Activated CD4-positive, alpha-beta T cell treated with anti-CD3 and anti-CD28 coated beads, Interleukin-2, amount 10 ng/mL, durations not matched to agents 24 days and 14 days (primary cell): ENCODE measurements at places on chromosomes 12 and 14. TPM values are rescaled to one million over a fixed set of nuclear protein-coding genes. Genes with fewer than 3 reads are reported as not detected.

Gene IL25
- total RNA-seq, result not detected in 2 replicates

GRCh38 chr14:22391908-22392565 lies 197.0 kb downstream of the DAD1 start:
- H3K4me1 ChIP-seq, result no peaks in the 10 kb centered on the region
- no peaks in the 10 kb centered on the region for H3K27me3 ChIP-seq
- no peak for DNase-seq
- no peaks in the 10 kb centered on the region for H3K36me3 ChIP-seq
- no peak overlapping the region for H3K4me3 ChIP-seq
- H3K27ac ChIP-seq, result peak overlapping the region; percentile 48

DNA sequence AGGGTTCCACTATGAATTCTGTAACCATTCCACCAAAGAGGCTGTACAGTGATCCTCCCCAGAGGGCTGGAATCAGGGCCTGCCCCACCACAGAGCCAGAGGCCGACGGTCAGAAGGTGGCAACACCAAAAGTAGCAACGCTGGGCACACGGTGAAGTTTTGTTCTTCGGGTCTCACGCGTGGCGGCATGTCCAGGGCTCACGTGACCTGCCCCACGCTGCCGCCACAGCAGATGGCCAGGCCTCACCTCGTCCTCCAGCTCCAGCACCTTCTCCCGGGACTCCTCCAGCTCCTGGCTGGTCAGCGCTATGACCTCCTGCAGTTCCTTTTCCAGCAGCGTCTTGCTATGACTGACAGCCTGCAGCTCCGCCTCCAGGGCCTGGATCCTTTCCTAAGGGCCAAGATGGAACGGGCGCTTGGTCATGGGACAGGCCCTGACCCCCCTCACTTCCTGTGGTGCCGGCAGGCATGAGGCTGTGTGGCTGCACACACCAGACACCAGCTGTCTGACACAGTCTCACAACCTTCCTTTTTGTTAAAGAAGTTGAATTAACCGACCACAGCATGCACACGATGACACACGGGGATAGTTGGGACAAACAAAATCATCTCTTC lies 22.4 kb upstream of the ANKLE2 start:
- H3K4me3 ChIP-seq, result no peak overlapping the region
- no peak overlapping the region for H3K27ac ChIP-seq
- no peak for DNase-seq
- H3K4me1 ChIP-seq, result no peaks in the 10 kb centered on the region
- peaks cover 70% of the 10 kb centered on the region for H3K36me3 ChIP-seq
- H3K27me3 ChIP-seq, result no peaks in the 10 kb centered on the region

Gene CHGA
- not detected in 2 replicates for total RNA-seq

Gene NEUROD4
- total RNA-seq, result not detected in 2 replicates

Gene CRIP1
- 99.3 and 110 TPM in 2 replicates for total RNA-seq

GRCh38 chr12:5745251-5745888 lies 199.7 kb downstream of the ANO2 start:
- H3K27ac ChIP-seq, result no peak overlapping the region
- peaks cover 3% of the 10 kb centered on the region for H3K27me3 ChIP-seq
- H3K4me3 ChIP-seq, result no peak overlapping the region
- H3K4me1 ChIP-seq, result peaks cover 3% of the 10 kb centered on the region

DNA sequence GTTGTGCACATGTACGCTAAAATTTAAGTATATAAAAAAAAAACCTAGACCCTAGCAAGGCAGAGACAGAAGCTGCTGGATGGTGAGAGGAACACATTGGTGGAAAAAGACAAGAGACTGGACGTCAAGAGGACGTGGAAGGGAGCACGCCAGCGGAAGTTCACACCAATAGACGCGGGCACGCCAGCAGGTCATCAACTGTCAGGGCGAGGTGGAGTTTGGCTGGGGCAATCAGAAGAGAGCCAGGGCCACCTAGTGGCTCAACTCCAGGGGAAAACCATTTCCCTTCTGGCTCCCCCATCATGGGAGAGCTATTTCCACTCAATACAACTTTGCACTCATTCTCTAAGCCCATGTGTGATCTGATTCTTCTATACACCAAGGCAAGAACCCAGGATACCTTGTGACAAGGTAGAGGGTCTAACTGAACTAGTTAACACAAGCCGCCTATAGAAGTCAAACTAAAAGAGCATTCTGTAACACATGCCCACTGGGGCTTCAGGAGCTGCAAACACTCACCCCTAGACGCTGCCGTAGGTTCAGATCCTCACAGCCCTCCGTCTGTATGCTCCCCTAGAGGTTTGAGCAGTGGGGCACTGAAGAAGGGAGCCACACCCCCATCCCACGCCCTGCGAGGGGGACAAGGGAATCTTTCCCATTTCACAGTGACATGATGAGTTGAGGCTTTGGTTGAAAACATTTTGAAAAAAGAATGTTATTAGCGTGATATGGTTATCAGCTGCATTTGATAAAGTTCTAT lies 702.7 kb downstream of the TMTC2 start:
- DNase-seq, result no peak
- H3K36me3 ChIP-seq, result no peaks in the 10 kb centered on the region
- H3K4me3 ChIP-seq, result no peak overlapping the region
- H3K4me1 ChIP-seq, result no peaks in the 10 kb centered on the region

DNA sequence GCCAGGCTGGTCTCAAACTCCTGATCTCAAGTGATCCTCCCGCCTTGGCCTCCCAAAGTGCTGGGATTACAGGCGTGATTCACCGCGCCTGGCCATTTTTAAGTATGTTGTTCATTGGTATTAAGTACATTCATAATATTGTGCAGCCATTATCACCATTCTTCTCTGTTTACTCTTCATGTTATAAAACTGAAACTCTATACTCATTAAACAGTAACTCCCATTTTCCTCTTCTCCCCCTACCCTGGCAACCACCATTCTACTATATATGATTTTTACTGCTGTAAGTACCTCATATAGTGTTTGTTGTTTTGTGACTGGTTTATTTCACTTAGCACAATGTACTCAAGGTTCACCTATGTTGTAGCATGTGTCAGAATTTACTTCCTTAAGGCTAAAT lies 23.1 kb downstream of the METAP2 start:
- H3K4me1 ChIP-seq, result peaks cover 8% of the 10 kb centered on the region
- peaks cover 58% of the 10 kb centered on the region for H3K36me3 ChIP-seq
- no peak overlapping the region for H3K27ac ChIP-seq

GRCh38 chr12:119384340-119384739 lies 49.8 kb downstream of the CCDC60 start:
- no peak overlapping the region for H3K27ac ChIP-seq
- H3K36me3 ChIP-seq, result no peaks in the 10 kb centered on the region

DNA sequence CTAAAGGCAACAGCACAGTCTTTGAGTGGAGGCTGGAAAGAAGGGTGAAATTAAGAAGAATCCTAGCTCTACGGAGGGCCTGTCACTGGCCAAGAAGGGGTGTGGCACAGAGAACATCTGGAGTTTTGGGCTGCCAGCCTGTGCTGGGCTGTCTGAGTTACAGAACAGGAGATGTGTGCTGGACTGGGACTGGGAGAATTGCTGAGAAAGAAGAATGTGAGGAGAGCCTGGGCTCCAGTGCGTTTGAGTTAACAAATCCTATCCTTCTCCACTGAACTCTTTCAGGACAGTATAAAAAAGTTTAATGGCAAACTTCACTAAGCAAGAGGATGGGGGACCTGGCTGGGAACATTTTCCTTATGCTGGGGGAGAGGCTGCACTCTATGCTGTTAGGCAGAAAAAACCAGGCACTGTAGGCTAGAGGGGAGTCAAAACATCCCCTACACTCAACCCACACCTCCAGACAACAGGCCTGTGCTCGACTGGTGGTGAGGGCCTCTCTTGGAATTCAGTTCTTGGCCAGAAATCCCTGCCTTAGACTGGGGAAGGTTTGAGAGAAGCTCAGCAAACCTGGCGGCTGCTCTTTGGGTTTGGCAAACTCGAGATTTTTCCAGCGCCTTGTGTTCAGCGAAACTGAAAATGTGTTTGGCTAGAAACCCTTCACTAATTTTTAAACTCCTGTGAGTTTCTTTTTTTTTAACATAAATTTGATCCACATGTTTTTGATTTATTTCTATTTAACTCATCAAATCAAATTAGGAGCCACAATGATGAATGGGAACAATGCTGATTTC lies 217.3 kb downstream of the MON2 start:
- H3K36me3 ChIP-seq, result peaks cover 1% of the 10 kb centered on the region
- no peaks in the 10 kb centered on the region for H3K4me1 ChIP-seq
- no peak overlapping the region for H3K27ac ChIP-seq
- peaks cover 17% of the 10 kb centered on the region for H3K27me3 ChIP-seq
- no peak for DNase-seq

- peaks cover 2% of the 10 kb centered on the region for H3K36me3 ChIP-seq
- peaks cover 4% of the 10 kb centered on the region for H3K27me3 ChIP-seq
- DNase-seq, result no peak
- H3K27ac ChIP-seq, result no peak overlapping the region
- H3K4me1 ChIP-seq, result peaks cover 9% of the 10 kb centered on the region
Observed at GRCh38 chr14:70832561-70833305, 23.4 kb upstream of the MAP3K9 start.

GRCh38 chr12:56159482-56160192 lies 1.5 kb downstream of the MYL6 start:
- H3K27me3 ChIP-seq, result no peaks in the 10 kb centered on the region
- DNase-seq, result no peak
- H3K36me3 ChIP-seq, result peaks cover 69% of the 10 kb centered on the region
- H3K4me3 ChIP-seq, result peak overlapping the region; percentile 100
- H3K27ac ChIP-seq, result peak overlapping the region; percentile 94

DNA sequence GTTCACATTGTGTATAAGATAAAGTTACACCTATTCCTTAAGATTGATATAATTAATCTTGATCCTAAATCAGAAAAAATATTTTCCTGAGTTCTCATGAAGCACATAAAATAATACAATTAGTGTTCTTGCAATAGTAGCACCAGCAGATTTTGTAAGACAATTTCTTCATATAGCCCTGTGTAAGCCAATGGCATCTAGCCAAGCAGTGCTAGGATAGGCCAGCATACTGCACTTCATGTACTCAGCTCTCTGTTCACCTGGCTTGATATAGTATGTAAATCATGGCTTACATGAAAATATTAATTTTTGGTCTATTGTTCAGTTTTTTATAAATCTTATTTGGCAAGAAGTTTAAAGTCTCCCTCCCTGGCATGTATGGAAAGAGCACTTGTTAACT lies 1.9 kb downstream of the KLRF2 start:
- peaks cover 5% of the 10 kb centered on the region for H3K27me3 ChIP-seq
- no peak overlapping the region for H3K27ac ChIP-seq
- no peak overlapping the region for H3K4me3 ChIP-seq
- H3K36me3 ChIP-seq, result peaks cover 2% of the 10 kb centered on the region
- H3K4me1 ChIP-seq, result peaks cover 4% of the 10 kb centered on the region
- DNase-seq, result no peak

Gene TRHDE
- total RNA-seq, result not detected in 2 replicates

GRCh38 chr12:76636121-76636692 lies 76.6 kb upstream of the OSBPL8 start:
- H3K36me3 ChIP-seq, result no peaks in the 10 kb centered on the region
- H3K4me1 ChIP-seq, result peaks cover 4% of the 10 kb centered on the region
- no peak for DNase-seq

DNA sequence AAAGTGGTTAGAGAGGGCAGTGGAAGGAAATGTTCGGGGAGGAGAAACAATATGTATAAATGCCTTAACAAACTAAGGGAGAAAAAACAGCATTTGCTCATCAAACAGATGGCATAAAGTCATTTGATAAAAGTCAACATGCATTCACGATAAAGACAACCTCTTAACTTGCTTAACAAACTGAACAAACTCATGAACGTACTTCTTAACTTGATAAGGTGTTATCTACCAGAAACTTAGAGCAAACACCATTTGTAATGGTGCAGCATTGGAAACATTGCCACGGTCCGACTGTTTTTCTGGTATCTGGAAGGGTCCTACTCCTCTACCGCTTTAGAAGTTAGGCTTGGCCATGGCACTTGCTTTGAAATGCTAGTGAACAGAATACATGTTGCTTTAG lies 4.2 kb upstream of the RPS6KL1 start:
- peaks cover 10% of the 10 kb centered on the region for H3K4me1 ChIP-seq
- no peak overlapping the region for H3K4me3 ChIP-seq
- no peak for DNase-seq
- no peaks in the 10 kb centered on the region for H3K36me3 ChIP-seq
- no peak overlapping the region for H3K27ac ChIP-seq

DNA sequence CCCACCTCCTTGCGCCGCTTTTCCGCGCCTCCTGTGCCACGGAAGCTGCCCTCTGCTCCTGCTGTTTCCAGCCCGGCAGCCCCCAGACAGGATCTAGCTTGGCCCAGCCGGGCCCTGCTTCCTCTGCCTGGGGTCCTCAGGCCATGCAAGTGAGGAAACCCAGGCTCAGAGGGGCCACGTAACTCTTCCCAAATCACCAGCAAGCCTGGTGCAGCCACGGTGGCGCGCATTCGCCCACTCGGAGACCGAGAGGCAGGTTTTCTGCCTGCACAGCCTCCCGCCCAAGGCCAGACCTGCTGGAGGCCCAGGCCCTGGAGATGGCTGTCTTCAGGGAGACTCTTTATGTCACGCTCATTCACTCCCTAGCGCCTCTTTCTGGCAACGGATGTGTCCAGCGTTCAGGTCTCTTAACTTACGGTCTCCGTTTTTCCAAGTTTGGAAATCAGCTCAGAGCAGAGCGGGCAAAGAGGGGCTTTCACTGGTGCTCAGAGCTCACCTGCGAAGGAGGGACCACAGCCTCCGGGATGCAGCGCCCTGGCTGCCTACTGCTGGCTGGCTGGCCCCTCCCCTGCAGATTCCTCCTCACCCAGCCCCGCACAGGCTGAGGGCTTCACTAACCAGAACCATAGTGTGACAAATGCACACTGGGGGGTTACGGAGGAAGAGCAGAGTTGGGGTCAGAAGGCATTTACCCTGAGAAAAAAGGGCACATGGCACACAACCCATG lies 20.6 kb upstream of the CEP170B start:
- H3K4me1 ChIP-seq, result no peaks in the 10 kb centered on the region
- no peak overlapping the region for H3K27ac ChIP-seq
- DNase-seq, result no peak
- H3K27me3 ChIP-seq, result peaks cover 51% of the 10 kb centered on the region
- H3K36me3 ChIP-seq, result no peaks in the 10 kb centered on the region
- no peak overlapping the region for H3K4me3 ChIP-seq

GRCh38 chr12:53097564-53098353 lies at the start of gene IGFBP6:
Gene IGFBP6, plus strand, starts transcription at chr12:53097667. Its CDS starts 51 bp downstream, at chr12:53097718.
- H3K4me1 ChIP-seq, result peaks cover 28% of the 10 kb centered on the region
- H3K4me3 ChIP-seq, result peak within 1 kb of the TSS; percentile 85
- no peaks in the 10 kb centered on the region for H3K36me3 ChIP-seq
- DNase-seq, result peak; percentile 89
- H3K27me3 ChIP-seq, result peaks cover 25% of the 10 kb centered on the region

DNA sequence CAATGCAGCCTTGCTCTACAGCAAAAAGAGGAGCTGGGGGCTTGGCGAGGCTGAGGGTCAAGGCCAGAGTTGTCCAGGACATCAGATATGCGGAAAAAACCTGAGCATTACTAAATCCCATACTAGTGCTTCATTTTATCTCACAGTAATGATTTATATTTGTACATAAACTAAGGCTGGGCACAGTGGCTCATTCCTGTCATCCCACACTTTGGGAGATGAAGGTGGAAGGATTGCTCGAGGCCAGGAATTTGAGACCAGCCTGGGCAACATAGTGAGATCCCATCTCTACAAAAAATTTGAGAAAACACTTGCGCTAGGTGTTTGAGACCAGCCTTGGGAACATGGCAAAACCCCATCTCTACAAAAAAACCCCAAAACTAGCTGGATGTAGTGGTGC lies 11.6 kb upstream of the JPH4 start:
- H3K27me3 ChIP-seq, result peaks cover 24% of the 10 kb centered on the region
- no peak for DNase-seq
- no peak overlapping the region for H3K27ac ChIP-seq
- no peak overlapping the region for H3K4me3 ChIP-seq
- H3K4me1 ChIP-seq, result peaks cover 6% of the 10 kb centered on the region
- no peaks in the 10 kb centered on the region for H3K36me3 ChIP-seq

Gene TMPRSS12
- total RNA-seq, result not detected in 2 replicates

Gene AMIGO2
- total RNA-seq, result 13.6 and 14.4 TPM in 2 replicates
